Activated naive CD4-positive, alpha-beta T cell treated with anti-CD3 and anti-CD28 coated beads for 36 hours (primary cell): ENCODE measurements at places on chromosomes 2 and 18. TPM values are rescaled to one million over a fixed set of nuclear protein-coding genes. Genes with fewer than 3 reads are reported as not detected.

GRCh38 chr2:2873450-2873811 lies 504.2 kb downstream of the EIPR1 start:
- no peak for DNase-seq

DNA sequence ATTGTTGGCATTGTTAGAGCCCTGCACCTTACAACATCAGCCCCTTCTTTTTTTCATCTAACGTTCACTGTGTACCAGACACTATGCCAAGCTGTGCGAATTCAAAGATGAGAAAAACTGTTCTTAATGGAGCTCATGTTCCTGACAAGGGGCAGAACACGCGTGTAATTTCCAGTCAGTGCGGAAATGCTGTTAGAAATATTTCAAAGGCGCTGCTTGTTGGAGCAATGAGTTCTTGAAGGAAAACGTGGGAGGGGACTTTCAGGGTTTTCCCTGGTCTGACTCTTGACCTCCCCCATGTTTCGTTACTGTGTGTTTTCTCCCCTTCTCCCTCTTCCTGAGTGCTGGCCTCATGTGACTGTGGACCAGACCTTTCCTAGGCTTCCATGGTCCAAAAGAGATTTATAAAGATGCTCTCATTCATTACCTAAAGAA lies 1.5 kb downstream of the MTHFD2 start:
- DNase-seq = peak; percentile 72

- no peak for DNase-seq
Measured at GRCh38 chr2:160836755-160837154, 323.5 kb upstream of the TANK start.

- DNase-seq = no peak
Measured at GRCh38 chr2:168245074-168245825, 2.1 kb downstream of the STK39 start.

DNA sequence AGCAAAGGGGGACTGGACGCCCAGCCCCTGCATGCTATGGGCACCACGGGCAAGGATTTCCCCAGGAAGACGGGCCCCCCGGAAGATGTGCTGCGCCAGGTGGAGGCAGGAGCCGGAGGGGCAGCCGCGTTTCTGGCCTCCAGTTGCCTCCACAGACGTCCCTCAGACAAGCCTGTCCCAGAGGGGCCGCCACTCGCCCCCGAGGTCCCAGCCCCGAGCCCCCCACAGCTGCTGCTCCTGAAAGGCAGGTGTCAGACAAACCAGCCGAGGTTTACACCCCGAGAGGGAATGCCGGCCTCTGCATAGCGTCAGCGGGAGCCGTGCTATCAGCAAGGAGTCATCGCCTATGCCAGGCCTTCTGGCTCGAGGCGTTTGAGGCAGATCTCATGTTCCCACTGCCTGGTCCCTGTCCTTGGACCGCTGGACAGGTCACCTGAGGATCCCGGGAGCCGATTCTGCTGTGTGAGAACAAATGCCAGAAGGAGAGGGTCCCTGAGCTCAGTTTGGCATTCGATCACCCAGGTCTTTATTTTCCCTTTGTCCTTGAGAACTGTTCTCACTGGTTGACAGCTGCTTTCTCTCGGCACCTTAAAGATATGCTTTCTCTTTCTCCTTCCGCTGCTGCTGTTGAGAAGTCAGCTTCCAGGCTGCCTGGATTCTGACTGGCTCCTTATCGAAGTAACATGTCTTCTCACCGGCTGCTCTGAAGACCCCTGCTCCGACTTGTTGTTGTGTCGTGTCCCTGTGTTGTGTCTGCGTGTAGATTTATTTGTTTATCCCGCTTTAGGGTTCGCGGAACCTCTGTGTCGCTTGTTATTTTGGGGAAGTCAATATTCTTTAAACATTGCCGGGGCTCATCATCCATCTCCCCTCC lies 20.6 kb downstream of the CROCC2 start:
- DNase-seq = peak; percentile 2

CCDC85A gene
- total RNA-seq = not detected

DNA sequence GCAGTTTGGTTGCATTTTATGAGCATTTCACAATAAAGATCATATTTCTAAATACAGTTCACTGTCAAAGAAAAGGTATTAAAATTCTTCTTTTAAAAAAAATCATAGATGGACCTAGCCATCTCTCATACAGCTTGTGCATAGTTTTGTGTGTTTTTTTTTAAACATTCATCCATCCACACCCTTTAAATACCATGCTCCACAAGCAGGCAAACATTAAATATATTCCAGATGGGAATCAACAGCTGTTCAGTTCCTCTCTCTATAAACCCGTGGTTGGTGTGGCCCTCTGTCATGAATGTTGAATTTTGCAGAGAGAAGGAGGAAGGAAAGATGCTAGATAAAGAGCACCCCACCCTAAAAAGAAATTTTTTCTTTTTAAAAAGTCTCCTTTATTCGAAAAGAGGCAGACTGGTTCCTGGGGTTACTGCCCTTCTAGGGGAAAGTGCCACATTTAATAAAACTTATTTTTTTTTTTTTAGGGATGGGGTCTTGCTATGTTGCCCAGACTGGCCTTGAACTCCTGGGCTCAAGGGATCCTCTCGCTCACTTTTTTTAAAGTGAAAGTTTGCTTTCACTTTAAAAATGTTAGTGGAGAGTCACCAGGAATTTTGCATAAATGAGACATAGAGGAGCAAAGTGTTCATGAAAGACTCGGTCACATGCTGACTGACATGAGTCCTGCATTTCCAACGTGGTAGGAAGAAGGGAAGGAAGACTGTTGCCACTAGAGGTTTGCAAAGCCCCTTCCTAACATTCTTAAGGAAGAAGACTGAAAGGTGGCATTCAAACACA lies 73.9 kb upstream of the LMAN1 start:
- DNase-seq = no peak

C1QL2 gene
- not detected for total RNA-seq

DNA sequence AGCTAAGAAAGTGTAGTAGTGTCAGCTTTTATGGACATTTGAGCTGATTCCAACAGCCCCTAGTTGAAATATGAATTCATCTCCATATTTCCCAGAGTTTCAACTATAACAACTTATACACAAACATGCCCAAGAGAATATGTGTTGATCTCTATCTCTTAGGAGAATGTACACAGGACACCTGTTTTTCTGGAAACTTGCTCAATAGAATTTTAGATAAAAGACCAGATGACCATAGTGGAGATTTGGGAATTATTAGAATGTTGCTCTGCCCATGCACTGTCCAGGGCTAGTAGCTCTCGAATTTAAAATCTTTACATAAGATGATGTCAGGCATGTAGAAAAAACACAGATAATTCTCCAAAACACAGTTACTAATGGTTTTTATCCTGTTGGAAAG lies 162.3 kb upstream of the VRK2 start:
- no peak for DNase-seq

- DNase-seq = no peak
Measured at GRCh38 chr18:8938817-8939216, 163.7 kb upstream of the NDUFV2 start.

CTAGE1 gene
- total RNA-seq = not detected

ERCC3 gene
- total RNA-seq = 37.0 TPM
